ENCODE measurements at places on chromosomes 3 and 15.

DNA sequence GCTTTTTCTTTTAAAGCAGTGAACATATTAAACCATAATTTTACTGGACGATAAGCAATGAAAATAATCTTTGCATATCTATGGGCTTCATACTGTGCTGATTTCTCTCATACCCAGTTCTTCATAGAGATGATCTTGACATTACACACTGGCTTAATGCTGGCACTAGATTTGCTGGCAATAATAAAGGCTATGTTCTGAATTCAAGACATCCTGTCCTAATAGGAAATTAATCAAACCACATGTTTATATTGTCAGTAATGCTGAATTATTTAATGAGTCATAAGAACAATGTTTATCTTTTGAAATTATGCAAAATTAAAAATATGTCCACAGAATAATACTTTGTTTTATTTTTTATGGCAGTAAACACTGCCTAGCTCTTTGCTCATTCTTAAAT lies 643.2 kb downstream of the OTOL1 start:
- DNase-seq = no peak

- DNase-seq = no peak
Measured at GRCh38 chr3:160709477-160710182, 32.7 kb downstream of the ARL14 start.

- DNase-seq = no peak
Measured at GRCh38 chr15:62902821-62903220, 139.7 kb upstream of the TPM1 start.

GRCh38 chr3:12966847-12967605 lies 106.2 kb downstream of the IQSEC1 start:
- no peak for DNase-seq

- no peak for DNase-seq
Measured at GRCh38 chr3:176714034-176714433, 483.2 kb downstream of the TBL1XR1 start.

DNA sequence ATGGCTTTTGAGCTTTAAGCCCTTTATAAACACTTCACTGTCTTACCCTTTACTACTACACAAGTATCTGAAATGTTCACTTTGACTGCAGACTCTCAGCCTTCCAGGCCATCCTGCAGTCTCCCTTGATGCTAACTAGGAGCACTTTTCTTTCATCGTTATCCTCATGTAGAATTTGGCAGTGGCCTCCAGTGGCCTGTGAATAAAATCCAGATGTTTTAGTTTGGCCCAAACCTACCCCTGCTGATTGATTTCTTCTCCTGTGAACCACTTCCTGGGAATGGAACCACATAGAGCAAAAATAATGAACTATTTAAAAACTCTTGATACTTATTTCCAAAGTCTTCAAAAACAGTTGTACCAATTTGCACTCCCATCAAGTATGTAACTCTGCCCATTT lies 271.9 kb downstream of the FEZF2 start:
- DNase-seq = no peak

DNA sequence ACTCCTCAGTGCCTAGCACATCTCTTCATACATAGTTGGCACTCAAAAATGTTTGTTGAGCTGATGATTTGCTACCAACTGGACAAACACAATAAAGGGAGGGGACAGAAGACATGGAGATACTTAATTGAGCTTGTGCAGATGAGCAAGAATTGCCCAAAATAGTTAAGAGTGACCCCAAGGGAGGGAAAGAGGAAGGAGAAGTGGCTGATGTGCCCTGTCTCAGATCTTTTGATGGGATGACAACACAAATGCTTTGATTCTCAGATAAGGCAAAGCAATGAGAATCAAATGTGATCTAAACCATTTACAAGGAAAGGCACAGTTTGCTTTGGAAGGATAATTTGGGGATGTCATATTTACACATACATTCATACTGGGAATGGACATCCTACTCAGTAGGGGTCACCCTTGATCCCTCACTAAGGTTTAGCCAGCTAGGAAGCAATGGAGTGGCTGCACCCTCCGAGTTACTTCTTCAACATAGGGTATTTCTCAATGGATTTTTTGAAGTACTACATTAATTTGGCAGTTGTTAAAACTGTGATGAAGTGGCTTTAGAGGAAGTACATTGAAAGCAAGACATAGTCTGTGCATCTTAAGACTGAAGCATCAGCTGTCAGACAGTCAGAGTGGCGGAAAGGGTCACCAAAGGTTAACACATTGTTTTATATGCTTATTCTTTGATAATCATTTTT lies 21.9 kb upstream of the SSR3 start:
- no peak for DNase-seq

DNA sequence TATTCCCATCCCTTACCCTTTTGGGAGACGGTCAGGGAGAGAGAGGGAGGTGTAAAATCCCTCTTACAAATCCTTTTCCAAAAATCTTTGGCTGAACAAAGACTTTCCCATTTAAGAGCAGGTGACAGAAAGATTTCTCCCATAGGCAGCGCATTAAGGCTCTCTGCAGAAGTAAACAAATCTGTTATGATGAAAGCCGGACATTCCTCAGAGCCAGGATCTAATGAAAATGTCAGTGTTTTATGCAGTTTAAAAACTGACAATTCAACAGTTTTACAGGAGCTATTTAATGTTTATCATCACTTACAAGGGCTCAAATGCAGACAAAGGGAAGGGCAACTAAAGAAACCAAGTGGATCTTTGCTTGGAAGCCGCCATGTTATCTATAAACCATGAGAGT lies 108.3 kb upstream of the WNT5A start:
- no peak for DNase-seq

GRCh38 chr15:68829068-68829467 lies 8.4 kb upstream of the ANP32A start:
- no peak for DNase-seq

- no peak for DNase-seq
Measured at GRCh38 chr3:43041517-43041916, 62.4 kb downstream of the GASK1A start.

DNA sequence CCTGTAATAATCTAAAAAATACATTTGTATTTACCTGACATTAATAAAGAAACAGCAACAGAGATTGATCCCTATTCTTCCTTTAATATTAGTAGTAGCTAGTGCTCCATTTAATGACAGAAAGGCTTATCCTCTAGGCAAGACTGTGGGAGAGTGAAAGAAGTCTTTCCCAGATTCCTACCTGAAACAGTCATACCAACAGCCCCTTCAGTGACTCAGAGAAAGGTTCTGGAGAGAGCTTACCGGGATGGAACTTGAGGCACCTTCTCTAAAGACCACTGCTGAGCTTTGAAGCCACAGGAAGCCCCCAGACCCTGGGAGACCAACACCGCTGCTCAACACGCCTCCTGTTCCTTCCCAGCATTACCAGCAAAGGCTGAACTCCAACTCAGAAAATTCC lies 66.9 kb upstream of the FGF12 start:
- DNase-seq = no peak

DNA sequence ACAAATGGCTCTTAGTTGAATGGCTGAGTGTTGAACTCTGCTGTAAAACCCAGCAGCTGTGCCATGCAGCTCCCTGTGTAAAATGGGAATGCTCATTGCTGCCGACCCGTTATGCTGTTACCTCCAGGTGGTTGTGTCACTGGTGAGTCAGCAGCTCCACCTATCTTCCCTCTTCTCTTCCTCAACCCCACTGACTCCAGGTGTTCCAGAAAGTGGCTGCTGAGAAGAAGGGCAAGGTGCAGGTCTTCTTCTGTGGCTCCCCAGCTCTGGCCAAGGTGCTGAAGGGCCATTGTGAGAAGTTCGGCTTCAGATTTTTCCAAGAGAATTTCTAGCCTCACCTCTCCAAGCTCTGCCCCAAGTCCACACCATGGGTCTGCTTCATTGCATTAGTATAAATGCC lies 41.9 kb downstream of the NOX5 start:
- no peak for DNase-seq

DNA sequence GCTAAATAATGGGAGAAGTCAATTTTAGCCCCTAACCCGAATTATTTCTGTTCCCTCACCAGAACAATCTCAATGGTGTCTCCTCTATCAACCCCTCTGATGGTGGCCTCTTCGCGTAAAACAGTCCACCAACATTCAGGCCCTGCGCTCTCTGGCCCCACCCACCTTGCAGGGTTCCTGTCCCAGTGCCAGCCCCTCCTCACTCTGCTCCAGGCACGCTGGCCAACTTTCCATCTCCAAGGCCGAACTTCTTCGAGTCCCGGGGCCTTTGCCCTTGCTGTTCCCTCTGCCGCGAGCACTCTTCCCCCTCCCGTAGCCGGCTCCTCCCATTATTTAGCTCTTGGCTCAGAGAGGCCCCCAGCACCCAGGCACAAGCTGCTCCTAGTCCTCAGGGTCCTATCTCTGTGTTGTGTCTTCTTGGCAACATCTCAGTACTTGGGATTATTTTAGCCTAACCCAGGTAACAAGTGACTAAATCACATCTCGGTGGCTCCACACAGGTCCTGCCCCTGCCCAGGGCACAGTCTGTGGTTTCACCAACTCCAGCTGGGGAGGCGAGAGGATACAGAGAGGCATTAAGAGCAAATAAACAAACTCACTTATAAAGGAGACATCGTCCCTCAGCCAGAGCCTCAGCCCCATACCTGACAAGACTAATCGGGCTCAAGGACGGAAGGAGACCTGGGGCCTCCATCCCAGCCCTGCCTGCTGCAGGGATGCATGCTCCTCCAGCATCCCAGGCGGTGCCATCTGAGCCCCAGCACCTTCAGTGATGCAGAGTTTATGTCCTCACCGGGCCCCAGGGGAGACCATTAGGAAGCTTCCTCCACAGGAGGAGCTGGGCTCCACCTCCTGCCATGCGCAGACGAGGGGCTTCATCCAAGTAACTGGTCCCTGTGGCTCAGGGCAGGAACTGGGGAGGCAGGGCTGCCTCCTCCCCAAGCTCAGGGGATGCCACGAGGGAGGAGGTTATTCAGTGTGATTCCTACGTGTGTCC lies 19.7 kb upstream of the IQSEC1 start:
- DNase-seq = no peak

DNA sequence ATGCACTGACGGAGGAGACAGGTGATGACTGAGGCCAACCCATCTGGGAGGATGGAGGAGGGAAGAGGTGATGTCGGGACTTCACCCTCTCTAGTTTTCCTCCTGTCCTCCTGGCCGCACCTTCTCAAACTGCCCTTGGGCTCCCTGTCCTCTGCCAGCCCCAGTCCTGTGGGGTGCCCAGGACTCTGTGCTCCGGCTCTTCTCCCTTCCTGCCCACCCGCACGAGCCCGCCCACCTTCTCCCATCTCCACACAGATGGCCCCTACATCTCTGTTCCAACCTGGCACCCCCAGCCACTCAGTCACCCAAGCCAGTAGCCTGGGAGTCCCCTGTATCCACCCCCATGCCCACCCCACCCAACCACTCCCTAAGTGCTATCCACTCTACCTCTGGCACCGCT lies 206.7 kb upstream of the LINGO1 start:
- DNase-seq = no peak

GRCh38 chr3:73610493-73610892 lies 14.2 kb downstream of the PDZRN3 start:
- DNase-seq = no peak

- no peak for DNase-seq
Measured at GRCh38 chr3:66441129-66441528, 59.7 kb downstream of the LRIG1 start.

GRCh38 chr3:187098923-187099512 lies 40.3 kb downstream of the RPL39L start:
- DNase-seq = no peak

- DNase-seq = no peak
Measured at GRCh38 chr3:66729687-66730393, 229.0 kb upstream of the LRIG1 start.

- DNase-seq = no peak
Measured at GRCh38 chr3:183830187-183830586, 4.8 kb upstream of the MAP6D1 start.

DNA sequence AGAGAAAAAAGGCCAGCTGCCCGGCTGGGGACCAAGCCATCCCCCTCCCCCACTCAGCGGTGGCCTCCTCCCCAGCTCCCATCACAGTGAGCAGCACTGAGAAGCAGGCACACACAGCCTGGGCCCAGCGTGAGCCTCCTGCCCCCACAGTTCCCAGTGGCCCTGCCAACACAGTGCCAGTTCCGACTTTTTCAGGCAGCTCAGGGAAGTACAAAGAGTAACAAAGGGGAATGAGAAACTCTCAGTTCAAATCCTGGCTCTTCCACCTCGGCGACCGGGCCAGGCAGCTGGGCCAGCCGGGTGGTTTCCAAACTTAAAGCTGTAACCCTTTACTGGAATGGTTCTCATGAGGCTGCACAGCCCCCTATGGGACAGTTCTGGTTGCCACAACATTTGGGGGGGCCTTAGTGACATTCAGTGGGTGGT lies 18.5 kb downstream of the TNK2 start:
- DNase-seq = no peak

GRCh38 chr3:111539351-111540331 lies 2.4 kb upstream of the CD96 start:
- peak; percentile 14 for DNase-seq

GRCh38 chr3:1092061-1092460 lies 763 bp upstream of the CNTN6 start:
- DNase-seq = no peak

DNA sequence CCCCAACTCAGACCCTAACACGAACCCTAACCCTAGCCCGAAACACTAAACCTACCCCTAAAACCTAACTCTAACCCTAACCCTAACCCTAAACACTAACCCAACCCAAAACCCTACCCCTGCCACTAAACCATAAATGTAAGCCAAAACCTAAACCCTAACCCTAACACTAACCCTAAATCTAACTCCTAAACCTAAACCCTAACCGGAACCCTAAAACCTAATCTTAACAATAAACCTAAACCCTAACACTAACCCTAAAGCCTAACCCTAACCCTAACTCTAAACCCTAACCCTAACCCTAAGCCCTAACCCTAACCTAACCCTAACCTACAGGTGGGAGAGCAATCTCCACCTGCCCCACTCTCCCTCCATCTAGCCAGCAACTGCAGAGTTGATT lies 152.3 kb downstream of the OR4M2 start:
- no peak for DNase-seq

DNA sequence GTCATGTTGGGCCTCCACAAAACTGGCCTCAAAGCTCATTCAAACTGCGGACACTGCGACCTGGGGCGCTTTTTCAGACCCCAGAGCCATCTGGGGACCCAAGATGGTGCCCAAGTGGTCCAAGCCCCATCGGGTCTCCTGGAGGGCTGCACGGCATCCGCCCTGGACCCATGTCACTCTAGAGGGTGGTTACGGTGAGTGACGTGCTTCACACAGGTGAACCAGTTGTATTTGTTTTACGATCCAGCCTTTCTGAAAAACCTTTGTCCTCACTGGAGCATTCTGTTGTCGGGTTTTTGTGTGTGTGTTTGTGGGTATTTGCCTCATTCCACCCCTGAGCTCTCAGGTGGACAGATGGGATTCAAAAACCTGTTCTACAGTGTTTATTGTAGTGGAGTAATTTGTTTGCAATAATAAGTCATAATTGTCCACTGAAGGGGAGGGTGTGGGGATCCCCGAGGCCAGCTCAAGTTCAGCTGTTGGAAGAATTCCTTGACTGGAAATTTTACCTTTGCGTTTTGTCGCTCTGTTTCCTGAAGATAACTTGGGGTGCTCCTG lies 1.9 kb downstream of the SLC51A start:
- DNase-seq = no peak

- no peak for DNase-seq
Measured at GRCh38 chr3:98901119-98901391, 440 bp downstream of the DCBLD2 start.

All from NCI-H2029 (cell line).